Stimulated activated CD8-positive, alpha-beta memory T cell treated with anti-CD3 and anti-CD28 coated beads, Interleukin-4, amount 100 ng/mL, for 1 hour (primary cell): ENCODE measurements at places on chromosomes 6 and 20.

- no peak for DNase-seq
Observed at GRCh38 chr6:84582997-84583396, 181.4 kb downstream of the TBX18 start.

GRCh38 chr6:84466511-84466910 lies 239.1 kb upstream of the CEP162 start:
- DNase-seq, result no peak

GRCh38 chr6:130933712-130934200 lies 106.5 kb downstream of the SMLR1 start:
- no peak for DNase-seq

DNA sequence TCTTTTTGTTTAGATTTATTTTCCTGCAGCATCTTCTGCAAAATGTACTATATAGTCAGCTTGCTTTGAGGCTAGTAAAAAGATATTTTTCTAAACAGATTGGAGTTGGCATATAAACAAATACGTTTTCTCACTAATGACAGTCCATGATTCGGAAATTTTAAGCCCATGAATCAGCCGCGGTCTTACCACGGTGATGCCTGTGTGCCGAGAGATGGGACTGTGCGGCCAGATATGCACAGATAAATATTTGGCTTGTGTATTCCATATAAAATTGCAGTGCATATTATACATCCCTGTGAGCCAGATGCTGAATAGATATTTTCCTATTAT lies 3.2 kb downstream of the FOXC1 start:
- no peak for DNase-seq

GRCh38 chr6:170583756-170584180 lies 669 bp downstream of the PDCD2 start:
- DNase-seq, result no peak

DNA sequence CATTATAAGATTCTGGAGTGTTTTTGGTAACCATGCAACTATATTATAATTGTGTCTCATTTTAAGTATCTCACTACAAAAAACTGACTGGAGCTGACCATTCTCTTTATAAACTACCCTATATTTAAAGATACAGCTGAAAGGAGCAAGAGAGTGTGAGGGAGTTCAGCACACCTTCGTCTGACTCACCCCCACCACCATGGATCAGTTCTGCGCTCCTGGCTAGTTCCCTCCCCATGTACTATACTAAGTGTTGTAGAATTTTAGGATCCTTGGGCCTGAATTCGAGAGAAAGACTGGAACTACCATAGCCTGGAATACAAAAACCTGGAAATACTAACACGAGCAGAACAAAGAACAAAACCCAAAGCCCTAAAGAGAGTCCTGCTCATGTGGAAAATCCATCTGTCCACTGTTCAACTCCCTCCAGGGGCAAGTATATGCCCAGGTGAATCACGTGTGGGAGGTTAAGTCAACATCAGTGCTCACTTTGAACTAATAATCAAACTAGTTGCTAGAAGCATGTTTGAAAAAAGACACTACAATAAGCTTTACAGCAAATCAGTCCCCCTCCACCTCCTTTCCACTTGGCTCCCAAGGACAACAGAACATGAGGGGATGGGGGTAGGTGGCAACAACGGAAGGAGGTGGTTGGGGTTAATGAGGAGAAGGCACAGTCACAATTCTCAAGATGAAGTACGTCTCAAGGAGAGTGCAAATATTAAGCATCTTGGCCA lies 46.8 kb downstream of the ELOVL5 start:
- no peak for DNase-seq

DNA sequence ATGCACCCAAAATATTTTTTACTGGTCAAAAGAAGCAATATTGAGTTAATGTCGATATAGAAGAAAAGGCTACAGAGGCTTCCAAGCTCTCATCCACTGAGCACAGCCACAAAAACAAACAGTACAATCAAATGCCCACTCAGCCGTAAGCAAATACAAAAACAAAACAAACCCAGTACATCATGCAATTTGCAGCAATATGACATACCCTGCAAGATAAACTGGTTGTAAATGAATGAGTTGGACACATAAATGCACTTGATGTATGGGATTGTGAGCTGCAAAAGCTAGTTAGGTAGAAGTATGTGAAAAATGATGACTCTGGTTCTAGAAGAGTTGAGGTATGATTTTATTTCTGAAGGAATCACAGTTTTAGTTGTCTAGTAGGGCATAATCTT lies 83.9 kb downstream of the SESN1 start:
- DNase-seq, result no peak

- no peak for DNase-seq
Observed at GRCh38 chr20:45500022-45500421, 15.4 kb downstream of the SPINT3 start.

- no peak for DNase-seq
Observed at GRCh38 chr6:131949620-131949908, 1.6 kb downstream of the CCN2 start.

DNA sequence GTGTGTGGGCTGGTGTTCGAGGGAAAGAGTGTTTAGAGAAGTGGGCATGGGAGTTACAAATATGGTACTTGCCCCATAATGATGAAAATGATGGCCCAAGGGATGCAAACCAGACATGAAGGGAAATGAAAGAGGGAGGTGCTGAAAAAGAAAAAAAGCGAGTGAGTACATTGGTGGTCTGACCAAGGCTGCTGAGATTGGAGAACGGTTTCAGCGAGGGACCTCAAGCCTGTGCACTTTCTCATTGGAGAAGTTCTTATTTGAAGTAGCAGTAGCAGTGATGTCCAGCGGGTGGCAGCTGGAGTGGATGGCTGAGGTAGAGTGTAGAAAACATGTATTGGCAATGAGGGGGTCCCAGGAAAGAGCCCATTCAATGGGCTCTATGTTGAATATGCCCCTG lies 54.8 kb downstream of the TNFAIP3 start:
- no peak for DNase-seq

DNA sequence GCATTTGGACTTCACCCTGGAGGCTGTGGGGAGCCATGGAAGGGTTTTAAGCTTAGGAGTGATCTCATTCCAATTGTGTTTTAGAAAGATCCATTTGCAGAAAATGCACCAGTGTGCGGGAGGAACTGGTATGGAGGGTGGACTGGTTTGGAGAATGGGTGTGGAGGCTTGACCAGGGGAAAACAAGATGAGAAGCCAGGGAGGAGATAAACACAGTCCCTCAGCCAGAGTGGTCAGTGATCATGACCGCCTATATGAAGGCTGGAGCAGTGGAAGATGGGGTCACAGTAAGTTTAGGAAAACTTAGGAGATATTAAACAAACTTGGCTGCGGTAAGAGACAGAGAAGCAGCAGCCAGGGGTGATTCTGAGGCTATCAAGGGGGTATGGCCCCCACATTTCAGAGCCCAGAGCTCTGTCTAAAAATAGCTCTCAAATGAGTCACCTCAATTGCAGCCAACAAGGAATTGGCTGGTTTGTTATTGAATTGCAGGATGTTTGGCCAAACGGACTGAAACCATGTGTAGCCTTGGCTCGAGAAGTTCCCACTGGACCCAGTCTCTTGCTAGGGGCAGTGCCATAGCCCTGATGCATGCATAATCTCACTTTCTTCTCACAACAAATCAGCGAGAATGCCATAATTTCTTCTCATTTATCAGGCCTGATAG lies 159.9 kb upstream of the TOP1 start:
- DNase-seq, result no peak

GRCh38 chr6:119344306-119344705 lies 5.3 kb downstream of the MAN1A1 start:
- DNase-seq, result no peak

DNA sequence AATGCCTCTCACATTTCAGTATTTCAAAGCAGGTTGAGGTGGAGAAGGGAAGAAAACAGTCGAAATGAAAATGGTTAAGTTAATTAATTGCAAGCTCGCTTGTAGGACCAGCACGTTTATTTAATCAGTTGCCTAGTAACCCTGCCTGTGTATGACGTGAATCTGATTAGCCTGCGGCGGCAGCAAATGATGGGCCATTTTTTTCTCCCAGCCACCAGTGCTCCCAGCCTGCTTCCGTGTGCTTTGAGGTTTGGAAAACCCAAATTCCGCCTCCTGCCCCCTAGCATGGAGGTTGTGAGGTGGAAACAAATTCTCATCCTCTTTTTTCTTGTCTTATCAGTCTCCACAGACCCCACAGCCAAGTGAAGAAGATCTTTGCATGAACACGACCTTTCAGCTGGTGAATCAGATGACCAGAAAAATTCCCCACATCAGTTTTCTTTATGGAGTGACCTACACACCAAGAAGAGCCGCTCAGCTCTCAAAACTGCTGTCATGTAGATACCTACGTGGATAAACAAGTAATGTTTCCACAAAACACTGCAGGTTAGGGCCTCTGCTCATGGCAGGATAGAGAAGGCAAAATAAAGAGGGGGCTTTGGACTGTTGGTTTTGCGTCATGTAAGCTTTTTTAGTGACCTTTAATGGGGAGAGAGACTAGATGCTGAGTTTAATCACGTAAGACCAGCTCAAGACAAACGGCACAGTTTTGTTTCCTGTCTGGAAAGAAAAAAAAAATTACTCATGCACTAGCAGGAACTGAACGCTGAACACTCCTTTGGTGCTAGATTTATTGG lies 572.9 kb upstream of the NOX3 start:
- DNase-seq, result no peak

GRCh38 chr20:2858591-2858990 lies 14.7 kb upstream of the PTPRA start:
- DNase-seq, result no peak

GRCh38 chr6:37435816-37436215 lies 2.8 kb downstream of the CMTR1 start:
- no peak for DNase-seq

DNA sequence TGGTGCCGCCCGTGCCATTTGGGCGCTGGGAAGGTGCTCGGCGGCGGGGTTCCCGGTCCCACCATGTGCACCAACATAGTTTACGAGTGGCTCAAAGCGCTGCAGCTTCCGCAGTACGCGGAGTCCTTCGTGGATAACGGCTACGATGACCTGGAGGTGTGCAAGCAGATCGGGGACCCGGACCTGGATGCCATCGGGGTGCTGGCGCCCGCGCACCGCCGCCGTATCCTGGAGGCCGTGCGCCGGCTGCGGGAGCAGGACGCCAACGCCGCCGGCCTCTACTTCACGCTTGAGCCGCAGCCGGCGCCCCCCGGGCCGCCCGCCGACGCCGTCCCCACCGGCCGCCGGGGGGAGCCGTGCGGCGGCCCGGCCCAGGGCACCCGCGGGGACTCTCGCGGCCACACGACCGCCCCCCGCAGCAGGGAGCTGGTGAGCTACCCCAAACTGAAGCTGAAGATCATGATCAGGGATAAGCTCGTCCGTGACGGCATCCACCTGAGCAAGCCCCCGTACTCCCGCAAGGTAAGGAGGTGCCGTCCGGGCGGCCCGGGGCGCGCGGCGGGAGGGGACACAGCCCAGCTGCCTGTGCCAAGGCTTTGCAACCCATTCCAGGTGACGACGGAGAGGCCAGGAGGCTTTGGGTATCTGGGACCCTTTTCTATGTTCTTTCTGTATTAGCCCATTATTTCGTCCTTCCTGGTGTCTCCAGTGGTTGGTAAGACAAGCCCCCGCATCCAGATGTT lies 547 bp downstream of the SAMD5 start:
- no peak for DNase-seq

GRCh38 chr6:133300896-133301295 lies 59.7 kb downstream of the EYA4 start:
- DNase-seq, result no peak

DNA sequence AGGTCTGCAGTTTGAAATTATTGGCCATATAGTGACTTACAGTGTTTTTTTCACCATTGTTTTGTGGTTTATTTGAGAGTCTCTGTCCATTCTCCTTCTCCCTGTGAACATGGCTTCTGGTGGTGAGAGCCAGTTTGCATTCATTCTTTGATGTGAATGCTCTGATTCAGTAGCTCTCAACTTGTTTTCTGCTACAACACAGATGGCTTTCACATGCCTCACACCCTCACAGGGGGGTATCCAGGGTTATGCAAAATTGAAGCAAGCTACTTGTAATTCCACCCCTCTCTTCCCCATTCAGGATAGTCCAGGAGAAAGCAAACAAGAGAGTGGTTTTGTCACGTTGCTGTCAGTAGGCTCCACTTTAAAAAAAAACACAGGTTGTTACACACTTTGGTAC lies 55.6 kb downstream of the SLX4IP start:
- no peak for DNase-seq
